ENCODE measurements at places on chromosomes 7 and 10.

DNA sequence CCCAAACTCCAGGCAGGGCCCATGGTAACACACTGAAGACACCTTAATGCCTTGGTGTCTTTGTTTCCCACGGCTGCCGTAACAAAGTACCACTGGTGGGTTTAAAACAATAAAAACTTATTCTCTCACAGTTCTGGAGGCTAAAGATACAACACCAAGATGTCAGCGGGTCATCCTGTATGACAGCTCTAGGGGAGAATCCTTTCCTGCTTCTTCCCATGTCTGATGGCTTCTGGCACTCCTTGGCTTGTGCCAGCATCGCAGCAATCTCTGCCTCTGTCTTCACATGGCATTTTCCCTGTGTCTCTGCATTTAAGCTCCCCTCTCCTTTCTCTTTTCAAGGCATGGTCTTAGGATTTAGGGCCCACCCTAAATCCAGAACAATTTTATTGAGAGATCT, 33.1 kb downstream of the PRSS2 start:
- DNase-seq, result no peak

GRCh38 chr7:76327610-76328009, 25.1 kb downstream of the HSPB1 start:
- peak; percentile 10 for DNase-seq

DNA sequence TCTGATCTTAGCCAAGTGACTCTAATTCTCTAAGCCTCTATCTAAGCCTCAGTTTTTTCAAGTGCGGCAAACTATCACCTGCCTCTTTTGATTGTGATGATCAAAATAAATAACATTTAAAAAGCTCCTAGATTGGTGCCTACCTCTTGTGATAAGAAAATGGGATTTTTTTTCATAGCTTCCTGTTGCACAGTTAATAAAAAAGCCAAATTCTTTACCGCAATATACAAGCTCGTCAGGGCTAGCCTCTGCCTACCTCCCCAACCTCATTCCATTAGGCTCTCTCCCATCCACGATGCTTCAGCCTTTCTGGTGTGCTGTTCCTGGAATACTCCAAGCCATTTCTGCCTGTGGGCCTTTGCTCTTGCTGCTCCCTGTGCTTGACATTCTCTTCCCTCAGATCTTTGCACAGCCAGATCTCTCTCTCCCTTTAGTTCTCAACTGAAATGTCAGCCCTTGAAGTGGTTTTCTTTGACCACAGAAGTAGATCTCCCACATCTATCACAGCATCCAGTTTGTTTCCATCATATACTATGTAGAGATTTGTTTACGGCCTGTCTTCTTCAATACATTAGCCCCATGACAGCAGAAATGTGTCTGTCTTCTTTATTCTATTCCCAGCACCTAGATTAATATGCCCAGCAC, 48.8 kb downstream of the SFR1 start:
- no peak for DNase-seq

DNA sequence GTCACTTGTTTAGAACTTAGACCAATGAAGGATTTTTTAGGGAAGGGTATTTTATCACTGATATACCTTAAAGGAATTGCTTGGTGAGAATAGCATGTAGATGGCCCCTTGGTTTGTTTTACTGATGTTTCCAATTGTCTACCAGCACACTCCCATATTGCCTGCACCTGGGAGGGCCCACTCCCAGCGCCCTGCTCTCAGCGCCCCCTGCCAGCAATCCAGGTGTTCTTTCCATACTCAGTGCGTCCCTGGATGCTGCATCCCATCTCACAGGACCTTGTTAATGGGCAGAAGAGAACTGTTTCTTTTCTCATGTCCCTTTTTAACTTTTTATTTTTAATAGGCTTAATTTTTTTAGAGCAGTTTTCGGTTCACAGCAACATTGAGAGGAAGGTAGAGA, 24.1 kb upstream of the SFRP5 start:
- DNase-seq, result no peak
